Stimulated activated CD8-positive, alpha-beta memory T cell treated with anti-CD3 and anti-CD28 coated beads, Interleukin-4, amount 100 ng/mL, for 24 hours (primary cell): ENCODE measurements at places on chromosomes 5 and 9.

DNA sequence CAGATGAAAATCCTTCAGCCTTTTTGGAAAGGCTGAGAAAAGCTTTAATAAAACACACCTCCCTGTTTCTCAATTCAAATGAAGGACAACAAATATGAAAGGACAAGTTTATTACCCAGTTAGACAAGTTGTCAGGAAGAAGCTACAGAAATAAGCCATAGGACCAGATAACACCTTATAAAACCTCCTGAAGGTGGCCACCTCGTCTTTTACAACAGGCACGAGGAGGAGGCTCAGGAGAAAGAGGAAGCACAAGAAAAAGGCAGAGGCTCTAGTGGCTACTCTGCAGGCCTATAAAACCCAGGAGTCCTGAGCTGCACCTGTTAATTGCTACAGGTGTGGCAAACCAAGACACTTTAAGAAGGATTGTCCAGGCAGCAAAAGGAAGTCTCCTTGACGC, 352.1 kb upstream of the CDH18 start:
- DNase-seq: no peak

GRCh38 chr9:26263478-26263877, 585.2 kb upstream of the TUSC1 start:
- no peak for DNase-seq

GRCh38 chr9:129888293-129889121, 53.2 kb downstream of the USP20 start:
- DNase-seq: peak; percentile 86

- DNase-seq: no peak
These were observed 68.7 kb downstream of the MARCHF3 start for GRCh38 chr5:126961702-126962101.

- no peak for DNase-seq
These were observed 777.4 kb upstream of the CHD1 start for GRCh38 chr5:99706160-99706559.

DNA sequence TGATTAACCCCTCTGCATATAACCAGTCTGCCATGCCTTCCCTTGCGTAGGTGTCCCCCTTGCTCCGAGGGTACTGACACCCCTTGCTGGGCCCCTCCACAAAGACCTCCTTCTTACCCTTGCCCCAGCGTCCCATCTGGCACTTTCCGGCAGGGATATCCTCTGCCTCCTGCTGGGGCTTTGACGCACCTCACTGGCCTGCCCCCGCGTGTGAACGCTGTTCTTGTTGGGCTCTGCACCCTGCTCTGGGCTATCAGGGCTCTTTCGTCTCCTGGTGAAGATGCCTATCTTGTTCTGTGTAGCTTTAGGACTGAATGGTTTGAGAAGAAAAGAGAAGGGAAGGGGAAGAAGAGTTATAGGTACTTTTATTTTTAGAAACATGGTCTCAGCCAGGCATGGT, 53.0 kb downstream of the SUB1 start:
- no peak for DNase-seq

DNA sequence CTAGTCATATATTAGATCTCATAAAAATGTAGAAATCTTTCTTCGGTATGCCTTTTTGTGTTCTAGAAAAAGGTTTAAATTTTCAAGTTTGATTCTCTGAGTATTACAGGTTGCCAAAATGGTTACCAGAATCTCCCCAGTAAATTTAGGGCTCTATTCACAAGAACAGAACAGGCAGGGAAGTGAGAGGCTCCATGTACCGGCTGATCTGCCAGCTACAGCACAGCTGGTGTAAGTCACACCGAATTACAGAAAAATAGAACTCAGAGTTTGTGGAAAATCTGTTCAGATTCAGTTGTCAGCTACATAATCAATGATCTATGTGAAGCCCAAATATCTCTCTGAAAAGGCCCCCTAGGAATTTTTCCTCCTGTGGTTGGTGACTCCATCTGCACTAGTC, 10.5 kb downstream of the FAM81B start:
- no peak for DNase-seq

DNA sequence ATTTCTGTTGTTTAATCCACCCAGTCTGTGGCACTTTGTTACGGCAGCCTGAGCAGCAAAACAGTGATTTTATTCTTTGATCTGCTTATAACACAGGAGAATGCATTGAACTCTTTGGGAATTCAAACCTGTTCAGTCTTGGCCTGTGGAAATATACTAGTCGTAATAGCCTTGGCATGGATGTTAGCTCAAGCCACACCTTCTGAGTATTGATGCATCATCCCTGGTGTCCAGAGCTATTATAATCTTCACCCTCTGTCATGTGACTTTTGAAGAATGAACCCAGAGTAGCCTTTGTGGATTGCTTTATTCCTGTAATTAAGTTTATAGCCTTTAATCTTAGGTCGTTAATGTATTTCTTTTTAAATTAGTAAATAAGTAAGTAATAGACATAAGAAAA, 50.8 kb upstream of the TEX48 start:
- DNase-seq: no peak

DNA sequence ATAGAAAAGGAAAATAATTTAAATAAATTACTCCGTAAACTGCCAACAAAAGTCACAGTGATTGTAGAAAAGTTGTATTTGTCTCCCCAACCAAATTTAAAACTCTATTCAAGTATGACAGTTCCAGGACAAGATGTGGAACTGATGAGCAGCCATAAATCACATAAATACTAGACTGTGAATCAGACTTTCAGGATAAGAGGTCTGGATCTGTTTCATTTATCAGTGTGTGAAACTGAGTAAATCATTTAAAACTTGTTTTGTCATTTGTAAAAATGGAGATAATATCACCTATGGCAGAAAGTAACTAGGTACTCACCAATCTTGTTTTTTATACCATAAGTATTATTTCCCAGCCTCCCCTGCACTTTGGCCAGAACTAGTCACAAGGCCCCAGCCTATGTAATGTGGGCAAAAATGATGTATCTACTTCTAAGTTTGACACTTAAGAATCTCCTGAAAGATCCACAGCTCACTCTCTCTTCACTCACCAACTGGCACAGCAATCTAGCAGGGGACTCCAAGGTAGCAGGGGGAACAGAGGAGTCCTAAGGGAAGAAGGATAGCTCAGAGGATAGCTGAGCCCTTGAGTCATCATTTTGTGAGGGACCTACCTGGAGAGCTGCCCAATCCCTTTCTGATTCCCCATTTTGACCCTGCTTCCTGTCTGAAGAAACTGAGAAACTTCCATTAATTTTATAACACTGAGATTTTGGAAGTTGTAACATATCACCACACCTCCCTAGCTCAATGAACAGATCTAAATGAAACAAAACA, 31.6 kb downstream of the TMEM161B start:
- no peak for DNase-seq

DNA sequence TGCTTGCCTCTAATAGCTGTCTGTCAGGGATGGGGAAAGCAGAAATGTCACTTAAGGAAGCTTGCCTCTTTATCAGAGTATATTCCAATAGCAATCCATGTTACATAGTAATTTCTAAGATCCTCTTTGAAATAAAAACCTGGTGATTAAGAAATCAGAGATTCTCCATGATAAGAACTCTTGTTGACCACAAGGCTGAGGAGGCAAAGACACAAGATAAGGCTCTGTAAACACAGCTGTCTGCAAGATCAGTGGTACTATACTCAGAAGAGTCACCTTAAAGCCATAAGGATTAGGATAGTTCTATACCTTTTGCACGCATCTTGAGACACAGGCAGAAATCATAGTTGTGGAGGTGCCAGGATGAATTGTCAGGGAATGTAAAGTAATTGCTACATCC, 40.3 kb downstream of the HEXB start:
- no peak for DNase-seq

- no peak for DNase-seq
These were observed 119.4 kb downstream of the TTC39B start for GRCh38 chr9:15187589-15187988.

DNA sequence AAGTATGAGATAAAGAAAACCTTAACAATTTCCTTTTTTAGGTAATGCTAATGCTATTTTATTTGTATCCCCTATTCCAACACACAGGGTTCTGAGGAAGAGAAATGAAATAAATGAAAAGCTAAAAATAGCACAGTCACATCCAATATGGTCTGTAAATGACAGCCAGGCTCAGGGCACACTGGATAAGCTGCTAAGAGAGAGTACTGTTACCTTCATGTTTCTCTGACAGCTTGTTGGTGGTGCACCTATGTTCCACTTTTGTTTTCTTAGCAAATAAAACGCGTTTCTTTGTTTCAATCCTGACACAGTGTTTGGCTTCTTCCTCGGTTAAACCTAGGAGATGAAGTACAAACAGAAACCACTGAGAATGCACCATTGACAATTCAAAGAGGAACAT, 41.3 kb downstream of the C6 start:
- no peak for DNase-seq

GRCh38 chr5:55062039-55062779, 38.2 kb downstream of the GZMK start:
- DNase-seq: peak; percentile 29

GRCh38 chr5:53037141-53037859, 48.1 kb downstream of the ITGA2 start:
- DNase-seq: no peak

- no peak for DNase-seq
These were observed 57.5 kb downstream of the PJA2 start for GRCh38 chr5:109351988-109352864.

GRCh38 chr5:62720031-62720441, 141.4 kb downstream of the LRRC70 start:
- DNase-seq: no peak

- no peak for DNase-seq
These were observed 63.2 kb downstream of the SHC3 start for GRCh38 chr9:89115426-89115825.

DNA sequence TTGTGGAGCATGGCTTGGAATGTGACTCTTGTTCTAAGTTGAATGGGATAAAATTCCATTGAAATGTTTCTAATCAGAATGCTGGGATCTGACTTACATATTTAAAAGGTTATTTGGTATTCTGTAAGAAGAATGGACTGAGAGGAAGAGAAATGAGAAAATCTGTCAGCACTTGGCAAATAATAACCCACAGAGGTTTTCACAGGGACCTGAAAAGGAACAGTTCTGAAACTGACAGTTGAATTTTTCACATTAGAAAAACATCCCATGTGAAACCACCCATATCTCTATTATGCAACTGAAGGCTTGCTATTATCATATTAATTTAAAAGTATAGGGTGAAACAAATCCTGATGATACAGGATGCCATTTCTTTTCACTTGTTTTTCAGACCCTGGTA, 302.7 kb downstream of the EPB41L4A start:
- DNase-seq: no peak

- no peak for DNase-seq
These were observed 40.3 kb downstream of the SNCAIP start for GRCh38 chr5:122352331-122352730.

DNA sequence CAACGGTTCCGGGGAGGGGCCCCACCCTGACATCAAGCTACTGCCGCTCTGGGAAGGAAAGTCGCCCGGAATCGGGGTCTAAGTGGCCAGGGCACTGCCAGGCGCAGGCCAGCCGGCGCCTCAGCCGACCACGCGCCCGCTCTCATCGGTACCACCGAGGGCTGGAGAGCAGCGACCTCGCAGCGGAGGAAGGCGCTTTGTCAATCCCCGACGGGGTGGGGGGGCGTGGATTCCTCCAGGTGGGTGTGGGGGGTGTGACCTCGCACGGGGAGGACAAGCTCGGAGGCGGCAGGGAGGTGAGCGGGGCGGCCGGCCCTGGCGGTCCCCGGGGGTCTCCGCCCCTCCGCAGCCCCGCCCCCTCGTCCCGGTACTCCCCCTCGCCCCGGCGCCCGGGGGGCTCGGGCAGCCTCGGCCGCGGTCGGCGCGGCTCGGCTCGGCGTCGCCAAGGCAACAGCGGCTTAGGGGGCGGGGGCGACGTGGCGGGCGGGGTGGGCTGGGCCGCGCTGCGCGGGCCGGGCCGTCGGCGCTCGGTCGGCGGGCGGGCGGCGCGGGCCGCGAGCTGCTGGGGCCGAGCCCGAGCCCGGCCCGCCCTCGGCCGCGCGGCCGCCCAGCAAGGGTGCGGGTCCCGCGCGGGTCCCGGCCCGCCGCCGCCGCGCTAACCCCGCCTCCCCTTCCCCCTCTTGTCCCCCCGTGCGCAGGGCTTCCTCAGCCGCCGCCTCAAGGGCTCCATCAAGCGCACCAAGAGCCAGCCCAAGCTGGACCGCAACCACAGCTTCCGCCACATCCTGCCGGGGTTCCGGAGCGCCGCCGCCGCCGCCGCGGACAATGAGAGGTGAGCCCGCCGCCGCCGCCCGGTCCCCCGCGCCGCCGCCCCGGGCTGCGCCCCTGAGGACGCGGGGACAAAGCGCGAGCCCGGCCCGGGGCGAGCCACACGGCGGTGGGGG, 47.5 kb downstream of the DAB2IP start:
- DNase-seq: peak; percentile 36

DNA sequence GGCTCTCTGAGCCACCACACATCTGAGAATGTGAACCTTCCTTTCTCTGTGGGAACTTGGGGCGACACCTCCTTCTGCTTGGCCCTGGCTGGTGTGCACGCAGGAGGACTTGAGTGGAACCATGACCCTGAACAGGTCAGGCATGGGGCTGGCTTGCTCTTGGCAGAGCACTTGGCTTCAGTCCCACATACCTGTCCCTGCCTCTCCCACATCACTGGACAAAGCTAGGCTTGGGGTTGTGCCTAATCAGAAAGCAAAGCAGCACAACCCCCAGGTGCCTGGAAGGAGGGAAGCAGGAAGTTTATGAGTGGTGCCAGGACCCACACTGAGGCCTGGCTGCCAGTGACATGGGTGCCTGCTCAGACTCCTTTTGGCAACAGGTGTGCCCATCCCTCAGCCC, 13.2 kb downstream of the GADD45G start:
- DNase-seq: no peak

- DNase-seq: no peak
These were observed 120.7 kb downstream of the PAPPA start for GRCh38 chr9:116274293-116274692.

DNA sequence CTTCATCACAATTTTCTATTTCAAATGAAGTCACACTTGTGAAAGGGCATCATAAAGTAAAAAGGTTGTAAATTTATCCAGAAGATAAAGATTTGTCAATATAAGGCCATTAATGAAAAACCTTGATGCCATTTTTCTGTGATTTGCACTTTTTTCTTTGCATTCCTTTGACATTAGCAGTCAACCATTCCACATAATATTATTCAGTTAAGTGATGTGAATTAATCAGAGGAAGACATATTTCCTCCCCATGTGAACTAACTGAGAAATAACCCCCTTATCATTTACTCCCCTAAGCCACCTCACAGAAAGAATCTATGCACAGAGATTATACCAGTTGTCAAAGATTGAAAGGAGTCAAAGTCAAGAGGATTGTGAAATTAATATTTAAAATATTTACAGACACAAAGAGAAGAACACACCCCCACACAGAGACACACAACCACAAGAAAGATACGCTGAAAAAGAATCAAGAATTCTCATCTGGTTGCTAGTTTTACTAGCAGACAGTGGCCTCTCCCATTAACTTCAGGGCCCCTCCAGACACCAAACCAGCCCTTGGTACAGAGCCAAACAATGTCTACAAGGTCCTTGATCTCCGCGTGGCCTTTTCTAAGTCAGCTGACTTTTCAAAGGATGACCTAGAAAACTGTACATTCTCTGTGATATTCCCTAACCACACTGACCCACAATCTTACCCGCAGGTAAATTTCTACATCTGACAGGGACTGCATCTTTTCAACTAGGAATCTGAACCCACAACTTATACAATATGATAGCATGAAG, 29.5 kb downstream of the GNAQ start:
- DNase-seq: no peak

- no peak for DNase-seq
These were observed 137.3 kb downstream of the SEMA6A start for GRCh38 chr5:116437351-116437705.

GRCh38 chr5:142984525-142984924, 214.3 kb downstream of the ARHGAP26 start:
- no peak for DNase-seq

- DNase-seq: no peak
These were observed 114.7 kb upstream of the IL7R start for GRCh38 chr5:35741971-35742370.
